ENCODE measurements at places on chromosomes 4 and X. TPM values are rescaled to one million over a fixed set of nuclear protein-coding genes. Genes with fewer than 3 reads are reported as not detected.

- no peak for DNase-seq
These were observed 91.4 kb upstream of the GATB start for GRCh38 chr4:151852202-151852601.

DNA sequence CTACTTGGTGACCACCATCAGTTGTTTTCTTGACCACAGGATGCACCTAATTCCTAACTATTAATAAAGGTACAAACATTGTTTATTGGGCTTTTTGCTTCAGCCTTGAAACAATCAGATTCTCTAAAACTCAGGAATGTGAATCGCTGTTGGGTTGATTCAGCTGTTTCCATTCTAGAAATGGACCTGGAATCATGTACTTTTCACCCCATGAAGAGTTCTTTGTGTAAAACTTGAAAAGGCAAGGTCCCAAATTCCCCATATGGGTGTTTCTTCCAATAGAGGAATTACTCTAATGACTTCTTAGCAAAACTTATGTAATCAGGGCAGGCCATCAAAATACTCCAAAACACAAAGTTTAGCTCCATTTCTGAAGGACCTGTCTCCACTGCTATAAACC, 7.4 kb downstream of the AFAP1 start:
- no peak for DNase-seq

DNA sequence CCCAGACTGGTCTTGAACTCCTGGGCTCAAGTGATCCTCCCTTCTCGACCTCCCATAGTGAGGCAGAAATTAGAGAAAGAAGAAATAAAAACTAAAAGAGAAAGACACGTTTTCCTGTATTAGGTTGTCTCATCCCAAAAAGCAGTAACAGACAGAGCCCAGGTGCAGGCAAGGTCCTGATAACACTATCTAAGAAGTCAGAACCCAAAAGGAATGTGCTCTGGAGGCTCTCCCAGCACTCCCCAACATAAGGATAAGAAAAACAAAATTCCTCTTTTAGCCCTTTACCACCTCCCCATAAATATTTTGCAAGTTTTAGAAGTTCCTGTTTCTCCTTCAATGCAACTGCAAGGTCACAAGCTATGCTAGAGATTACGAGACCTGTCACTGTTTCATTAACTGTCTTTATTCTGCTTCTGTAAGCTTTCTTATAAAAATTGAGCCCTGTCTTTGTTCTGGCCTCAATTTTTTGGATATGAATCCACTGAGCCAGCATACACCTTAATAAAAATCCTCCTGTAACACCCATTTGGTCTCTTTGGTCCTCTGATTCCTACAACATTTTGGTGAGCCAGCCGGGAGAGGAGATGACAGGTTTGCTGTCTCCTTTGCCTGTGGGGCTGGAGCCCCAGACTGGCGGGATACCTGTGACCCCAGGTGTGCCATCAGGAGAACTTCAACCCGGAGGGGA, 25.9 kb downstream of the LIAS start:
- DNase-seq: no peak

- DNase-seq: no peak
These were observed 457.2 kb upstream of the SPANXN1 start for GRCh38 chrX:144790148-144790547.

NDNF gene
- 0.29 TPM for total RNA-seq

DNA sequence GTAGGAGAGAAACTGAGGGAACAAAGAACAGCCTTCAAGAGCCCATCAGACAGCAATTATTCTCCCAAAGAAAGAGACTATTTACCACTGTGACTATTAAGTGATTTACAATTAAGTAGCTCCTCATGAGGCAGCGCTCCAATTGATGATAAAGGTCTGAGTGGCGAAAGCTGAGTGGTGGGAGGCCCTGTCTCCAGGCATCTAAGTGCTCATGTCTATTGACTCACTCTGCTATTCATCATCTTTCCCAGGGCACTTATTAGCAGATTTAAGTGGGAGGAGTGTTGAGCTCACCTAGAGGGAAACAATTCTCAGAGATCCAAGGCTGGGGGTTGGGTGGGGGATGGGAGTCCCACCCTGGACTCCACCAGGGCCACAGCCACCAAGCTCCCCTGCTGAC, 23.3 kb downstream of the AMER1 start:
- DNase-seq: no peak

- no peak for DNase-seq
These were observed 135.0 kb downstream of the REELD1 start for GRCh38 chr4:146349306-146349705.

DNA sequence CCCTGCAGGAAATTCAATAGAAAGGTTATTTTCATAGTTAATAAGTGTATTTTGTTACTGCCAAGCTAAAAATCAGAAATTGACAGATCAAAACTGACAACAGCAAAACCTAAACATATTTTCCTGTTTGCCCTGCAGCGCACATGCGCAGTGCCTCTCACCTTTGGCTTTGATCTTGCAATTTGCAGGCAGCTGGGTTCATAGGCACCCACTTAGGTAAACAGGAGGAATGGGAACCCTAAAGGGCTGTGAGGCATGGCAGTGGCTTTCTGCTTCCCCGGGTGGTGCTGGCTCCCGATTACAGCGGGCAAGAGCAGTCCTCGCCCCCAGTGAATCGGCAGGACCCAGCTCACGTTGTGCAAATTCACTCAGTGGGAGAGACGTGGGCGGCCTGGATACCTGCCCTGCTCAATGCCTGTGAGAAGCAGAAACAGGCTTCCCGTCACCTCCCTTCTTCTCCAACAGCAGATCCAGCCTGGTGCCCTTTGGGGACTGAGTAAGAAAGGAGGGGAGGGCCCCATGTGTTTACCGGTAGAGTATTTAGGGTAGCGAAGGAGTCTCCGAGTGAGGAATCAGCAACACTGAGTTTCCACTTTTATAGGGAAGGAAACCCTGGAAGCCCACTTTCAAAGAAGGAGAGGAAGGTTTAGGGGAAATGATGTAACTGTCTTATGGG, 25.7 kb downstream of the CCKAR start:
- no peak for DNase-seq

DNA sequence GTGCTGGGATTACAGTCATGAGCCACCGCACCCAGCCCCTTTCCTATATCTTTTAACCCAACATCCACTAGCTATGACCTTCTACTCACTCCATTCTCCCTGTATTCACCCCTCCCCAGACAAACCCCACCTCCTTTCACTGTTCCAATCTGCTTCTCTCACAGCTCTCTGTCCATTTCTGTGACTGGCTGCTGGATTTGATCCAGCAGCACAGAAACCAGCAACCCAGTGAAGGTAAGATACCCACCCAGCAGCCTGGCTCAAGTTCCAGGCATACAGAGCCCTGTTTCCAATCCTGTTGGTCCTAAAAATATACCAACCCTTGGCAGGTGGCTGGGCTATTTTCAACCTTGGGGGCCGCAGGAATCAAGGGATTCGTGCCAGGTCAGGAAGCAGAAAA, 56.9 kb upstream of the SMIM10 start:
- DNase-seq: no peak
